Activated CD4-positive, alpha-beta T cell treated with anti-CD3 and anti-CD28 coated beads for 36 hours (primary cell): ENCODE measurements at places on chromosomes 2 and 18. TPM values are rescaled to one million over a fixed set of nuclear protein-coding genes. Genes with fewer than 3 reads are reported as not detected.

DNA sequence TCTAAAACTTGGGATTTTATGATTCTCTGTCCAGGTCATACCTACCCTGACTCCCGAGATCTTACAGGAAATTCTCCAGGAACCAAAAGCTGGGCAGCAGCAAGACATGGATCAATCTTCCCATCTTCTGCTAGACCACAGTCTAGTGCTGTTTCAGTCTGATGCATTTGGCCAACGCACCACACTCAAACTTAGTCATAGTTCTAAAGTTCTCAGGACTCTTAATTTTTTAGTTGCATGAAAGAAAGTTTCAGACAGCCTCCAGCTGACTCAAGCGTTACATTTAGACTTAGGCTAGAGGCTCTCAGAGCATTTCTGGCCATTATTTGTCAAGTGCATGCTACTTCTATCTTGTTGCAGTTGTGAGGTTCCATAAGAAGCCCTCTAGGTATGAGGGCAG is 230.1 kb upstream of the CCDC150 start:
- H3K4me3 ChIP-seq = no peak overlapping the region
- DNase-seq = no peak
- H3K27me3 ChIP-seq = peaks cover 5% of the 10 kb centered on the region
- H3K36me3 ChIP-seq = no peaks in the 10 kb centered on the region
- no peak overlapping the region for H3K27ac ChIP-seq

GRCh38 chr2:157419031-157419575 is 24.8 kb downstream of the CYTIP start:
- H3K4me1 ChIP-seq = peaks cover 87% of the 10 kb centered on the region
- H3K4me3 ChIP-seq = peak overlapping the region; percentile 62
- peak; percentile 40 for DNase-seq

DNA sequence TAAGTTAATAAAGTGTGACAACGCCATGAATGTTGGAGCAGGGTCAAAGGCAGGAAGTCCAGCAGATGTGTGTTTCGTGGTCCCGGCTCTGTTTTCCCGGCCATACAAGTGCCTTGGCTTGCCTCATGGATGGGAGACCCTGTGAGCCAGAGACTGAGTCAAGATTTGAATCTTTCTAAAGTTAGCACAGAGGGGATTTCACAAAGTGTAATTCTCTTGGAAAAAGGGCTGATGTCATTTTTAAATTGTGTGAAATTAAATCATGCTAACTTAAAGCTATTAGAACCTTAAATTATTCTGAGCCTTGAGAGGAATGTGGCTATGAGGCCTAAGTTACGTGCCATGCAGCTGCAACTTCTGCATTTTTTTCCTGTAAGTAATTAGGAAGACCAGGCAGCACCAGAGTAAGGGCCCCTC is 38.3 kb upstream of the RALBP1 start:
- H3K27ac ChIP-seq = no peak overlapping the region
- no peaks in the 10 kb centered on the region for H3K36me3 ChIP-seq
- DNase-seq = no peak
- H3K27me3 ChIP-seq = peaks cover 4% of the 10 kb centered on the region
- no peaks in the 10 kb centered on the region for H3K4me1 ChIP-seq
- H3K4me3 ChIP-seq = no peak overlapping the region

GKN1 gene
- not detected for total RNA-seq

SPP2 gene
- total RNA-seq = not detected

- no peaks in the 10 kb centered on the region for H3K27me3 ChIP-seq
- H3K4me1 ChIP-seq = peaks cover 59% of the 10 kb centered on the region
- peaks cover 51% of the 10 kb centered on the region for H3K36me3 ChIP-seq
- DNase-seq = no peak
- peak overlapping the region; percentile 54 for H3K4me3 ChIP-seq
These were observed 46.1 kb downstream of the DNMT3A start for GRCh38 chr2:25295621-25296020.

GRCh38 chr2:239289545-239289944 is 111.3 kb downstream of the HDAC4 start:
- peaks cover 21% of the 10 kb centered on the region for H3K27me3 ChIP-seq
- H3K27ac ChIP-seq = peak overlapping the region; percentile 89
- H3K4me3 ChIP-seq = peak overlapping the region; percentile 36
- peak; percentile 57 for DNase-seq

MEP1B gene
- not detected for total RNA-seq

DNA sequence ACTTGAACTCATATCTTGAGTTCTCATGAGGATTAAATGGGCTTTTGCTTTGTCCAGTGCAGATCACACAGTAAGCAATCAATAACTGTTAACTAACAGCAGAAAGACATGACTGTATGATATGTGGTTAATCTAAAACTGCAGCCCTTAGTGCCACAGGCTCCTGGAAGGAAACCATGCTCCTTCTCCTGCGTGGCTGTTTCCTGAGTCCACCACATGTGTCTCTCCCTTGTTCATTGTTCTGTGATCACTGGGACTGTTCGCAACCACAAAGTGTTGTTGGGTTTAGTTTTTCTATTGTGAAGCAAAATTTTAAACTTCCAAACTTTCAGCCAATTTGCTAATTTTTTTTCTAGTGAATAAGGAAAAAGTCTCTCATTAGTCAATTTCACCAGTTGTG is 130.9 kb upstream of the PTPRM start:
- DNase-seq = no peak
- H3K27me3 ChIP-seq = peaks cover 1% of the 10 kb centered on the region
- H3K36me3 ChIP-seq = no peaks in the 10 kb centered on the region
- H3K4me1 ChIP-seq = no peaks in the 10 kb centered on the region
- H3K4me3 ChIP-seq = no peak overlapping the region

DNA sequence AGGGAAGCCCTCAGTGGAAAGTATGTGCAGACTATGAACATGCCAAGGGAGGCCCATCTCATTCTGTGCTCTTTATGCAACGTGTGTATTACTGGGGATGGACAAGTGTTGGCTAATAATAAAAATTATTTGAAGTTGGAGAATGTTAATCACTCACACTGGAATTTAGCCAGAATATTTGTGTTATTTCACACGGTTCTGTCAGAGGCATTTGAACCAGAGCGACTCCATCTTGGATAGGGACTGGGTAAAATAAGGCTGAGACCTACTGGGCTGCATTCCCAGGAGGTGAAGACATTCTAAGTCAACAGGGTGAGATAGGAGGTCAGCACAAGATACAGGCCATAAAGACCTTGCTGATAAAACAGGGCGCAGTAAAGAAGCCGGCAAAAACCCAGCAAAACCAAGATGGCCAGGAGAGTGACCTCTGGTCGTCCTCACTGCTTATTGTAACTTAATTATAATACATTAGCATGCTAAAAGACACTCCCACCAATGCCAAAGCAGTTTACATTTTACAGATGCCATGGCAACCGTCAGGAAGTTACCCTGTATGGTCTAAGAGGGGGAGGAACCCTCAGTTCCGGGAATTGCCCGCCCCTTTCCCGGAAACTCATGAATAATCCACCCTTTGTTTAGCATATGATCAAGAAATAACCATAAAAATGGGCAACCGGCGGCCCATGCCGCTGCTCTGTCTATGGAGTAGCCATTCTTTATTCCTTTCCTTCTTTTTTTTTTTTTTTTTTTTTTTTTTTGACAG is 2.6 kb upstream of the FZD5 start:
- no peak overlapping the region for H3K27ac ChIP-seq
- H3K4me3 ChIP-seq = no peak overlapping the region

DNA sequence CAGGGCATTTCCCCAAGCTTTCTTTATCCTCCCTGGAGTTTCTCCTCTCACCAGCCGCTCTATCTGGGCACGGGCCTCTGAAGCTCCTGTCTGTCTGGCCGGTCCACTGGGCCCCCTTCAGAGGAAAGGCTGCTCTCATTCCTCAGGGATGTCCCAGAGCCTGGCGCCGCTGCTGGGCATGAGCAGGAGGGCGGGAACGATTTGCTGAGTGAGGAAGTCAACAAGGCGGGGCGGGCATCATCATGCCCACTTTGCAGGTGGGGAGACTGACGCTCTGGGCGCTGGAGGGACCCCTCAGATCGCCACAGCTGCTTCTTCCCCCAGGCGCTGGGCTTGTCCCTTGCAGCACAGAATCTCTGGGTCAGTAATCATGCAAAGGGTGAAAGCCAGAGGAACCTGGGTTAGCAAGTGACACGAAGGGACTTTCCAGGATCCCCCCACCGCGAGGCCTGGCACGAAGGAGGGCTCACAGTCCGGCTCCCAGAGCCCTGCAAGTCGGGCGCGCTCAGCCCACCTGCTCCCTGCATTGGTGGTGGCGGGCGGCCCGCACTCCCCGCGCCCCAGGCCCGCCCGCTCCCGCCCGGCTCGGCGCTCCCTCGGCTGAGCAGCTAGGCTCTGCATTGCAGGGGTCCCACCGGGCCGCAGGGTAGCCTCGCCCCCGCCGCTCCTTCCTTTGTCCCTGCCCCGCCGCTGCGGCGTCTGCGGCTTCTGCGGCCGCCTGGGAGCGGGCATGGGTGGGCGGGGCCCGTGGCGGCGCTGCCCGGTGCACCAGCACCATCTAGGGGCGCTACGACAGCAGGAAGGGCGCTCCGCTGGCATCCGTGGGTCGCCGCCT is 157.8 kb downstream of the CYRIA start:
- no peak overlapping the region for H3K27ac ChIP-seq
- H3K36me3 ChIP-seq = no peaks in the 10 kb centered on the region
- no peak overlapping the region for H3K4me3 ChIP-seq
- no peaks in the 10 kb centered on the region for H3K4me1 ChIP-seq

GRCh38 chr2:222897898-222898297 is 37.1 kb downstream of the ACSL3 start:
- no peaks in the 10 kb centered on the region for H3K27me3 ChIP-seq
- H3K36me3 ChIP-seq = no peaks in the 10 kb centered on the region
- peaks cover 15% of the 10 kb centered on the region for H3K4me1 ChIP-seq
- DNase-seq = no peak
- H3K27ac ChIP-seq = no peak overlapping the region
- H3K4me3 ChIP-seq = no peak overlapping the region

TAF4B gene
- 18.7 TPM for total RNA-seq

DPP10 gene
- total RNA-seq = not detected

FAHD2A gene
- 41.2 TPM for total RNA-seq

MATN3 gene
- not detected for total RNA-seq

GRCh38 chr2:50591021-50591420 is 440.9 kb downstream of the NRXN1 start:
- H3K4me1 ChIP-seq = no peaks in the 10 kb centered on the region
- no peak for DNase-seq
- no peaks in the 10 kb centered on the region for H3K27me3 ChIP-seq
- H3K27ac ChIP-seq = no peak overlapping the region

QPCT gene
- total RNA-seq = 0.64 TPM
